ENCODE measurements at places on chromosomes 16 and 17. TPM values are rescaled to one million over a fixed set of nuclear protein-coding genes. Genes with fewer than 3 reads are reported as not detected.

Gene CCL3
- not detected for total RNA-seq

Gene SLC38A8
- not detected for total RNA-seq

Gene CIBAR2
- total RNA-seq = 0.18 TPM

Gene FZD2
- total RNA-seq = 21.3 TPM

Gene SUPT6H
- total RNA-seq = 44.8 TPM

Gene TMEM95
- not detected for total RNA-seq

Gene HOXB7
- total RNA-seq = 3.3 TPM

Gene MYO1D
- total RNA-seq = 0.56 TPM

Gene HOXB9
- under 0.01 TPM for total RNA-seq

Gene CACNG3
- not detected for total RNA-seq

Gene TAC4
- total RNA-seq = not detected

Gene CES4A
- total RNA-seq = 0.83 TPM

Gene CRYM
- not detected for total RNA-seq

Gene CACNA1G
- total RNA-seq = under 0.01 TPM

Gene KRTAP9-2
- not detected for total RNA-seq

Gene SLC38A7
- 14.7 TPM for total RNA-seq

Gene BCAS3
- total RNA-seq = 13.9 TPM

Gene TTYH2
- total RNA-seq = 2.3 TPM

Gene TVP23A
- total RNA-seq = not detected

Gene CSH2
- not detected for total RNA-seq

Gene DHX58
- 1.1 TPM for total RNA-seq

Gene KRTAP1-1
- 0.83 TPM for total RNA-seq

Gene UMOD
- total RNA-seq = not detected

Gene TVP23C
- total RNA-seq = 12.0 TPM

Gene GAS2L2
- total RNA-seq = not detected

Gene REXO5
- 7.0 TPM for total RNA-seq

Gene KRTAP3-1
- not detected for total RNA-seq

Gene CCDC200
- not detected for total RNA-seq

Gene ABAT
- total RNA-seq = 4.4 TPM

Gene NT5C3B
- total RNA-seq = 83.0 TPM

Gene C16orf95
- 1.9 TPM for total RNA-seq

Gene MMP25
- total RNA-seq = not detected

Gene EEF2K
- total RNA-seq = 10.3 TPM

Gene SNX20
- not detected for total RNA-seq

Gene AKAP10
- total RNA-seq = 18.6 TPM

Measured in IMR-90 (cell line).